ENCODE measurements at places on chromosomes 7 and 10.
A peak's percentile ranks its signal among the peaks of the same experiment; 100 is the strongest.

DNA sequence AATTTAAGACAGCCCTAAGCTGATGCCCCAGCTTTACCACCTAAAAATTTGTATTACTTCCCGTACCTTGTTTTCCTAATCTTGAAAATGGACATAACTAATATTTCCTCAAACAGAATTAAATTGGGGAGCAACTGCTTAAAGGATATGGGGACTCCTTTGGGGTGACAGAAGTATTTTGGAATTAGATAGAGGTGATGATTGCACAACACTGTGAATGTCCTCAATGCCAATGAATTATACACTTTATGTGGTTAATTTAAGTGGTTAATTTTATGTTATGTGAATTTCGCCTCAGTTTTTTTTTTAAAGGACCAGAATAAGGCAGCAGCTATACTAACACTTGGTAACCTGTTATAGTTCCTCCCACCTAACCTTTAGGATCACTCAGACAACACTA, 19.9 kb upstream of the NPFFR1 start:
- no peak for DNase-seq

DNA sequence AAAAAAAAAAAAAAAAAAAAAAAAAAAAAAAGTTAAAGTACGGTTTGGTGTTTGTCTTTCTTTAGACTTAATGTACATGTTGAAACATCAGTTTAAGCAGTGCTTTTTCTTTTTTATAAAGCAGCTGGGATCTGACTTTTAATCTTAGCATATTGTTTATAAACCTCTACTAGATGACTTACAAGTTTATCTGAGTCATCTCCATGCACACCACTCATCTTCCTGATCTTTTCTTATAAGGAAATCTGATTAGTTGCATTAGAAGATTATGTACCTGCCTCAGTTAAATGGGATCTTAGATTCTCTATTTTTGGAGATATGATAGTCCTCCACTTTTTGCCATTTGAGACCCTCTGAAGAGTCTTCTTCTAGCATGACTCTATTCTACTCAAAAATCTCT, 391.9 kb upstream of the LRGUK start:
- no peak for DNase-seq

DNA sequence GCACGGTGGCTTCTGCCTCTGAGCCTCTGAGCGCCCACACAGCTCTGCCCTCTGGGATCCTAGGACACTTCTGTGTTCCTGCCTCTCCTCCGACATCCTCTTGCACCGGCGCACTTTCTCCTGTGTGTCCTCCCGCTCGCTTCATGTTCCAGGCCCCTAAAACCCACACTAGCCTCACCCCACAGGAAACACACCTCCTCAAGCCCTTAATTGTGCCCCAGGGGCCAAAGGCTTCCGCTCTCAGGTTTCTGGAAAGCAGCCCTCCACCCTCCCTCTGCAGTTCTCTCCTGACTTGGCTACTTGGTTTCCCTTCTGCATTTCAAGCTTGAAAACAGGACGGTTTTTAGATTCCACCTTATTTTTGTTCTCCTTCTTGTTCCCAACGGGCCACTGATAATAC, 7.3 kb downstream of the GFRA1 start:
- DNase-seq = no peak

- no peak for DNase-seq
Measured at GRCh38 chr10:90858461-90858968, 676 bp upstream of the HTR7 start.

DNA sequence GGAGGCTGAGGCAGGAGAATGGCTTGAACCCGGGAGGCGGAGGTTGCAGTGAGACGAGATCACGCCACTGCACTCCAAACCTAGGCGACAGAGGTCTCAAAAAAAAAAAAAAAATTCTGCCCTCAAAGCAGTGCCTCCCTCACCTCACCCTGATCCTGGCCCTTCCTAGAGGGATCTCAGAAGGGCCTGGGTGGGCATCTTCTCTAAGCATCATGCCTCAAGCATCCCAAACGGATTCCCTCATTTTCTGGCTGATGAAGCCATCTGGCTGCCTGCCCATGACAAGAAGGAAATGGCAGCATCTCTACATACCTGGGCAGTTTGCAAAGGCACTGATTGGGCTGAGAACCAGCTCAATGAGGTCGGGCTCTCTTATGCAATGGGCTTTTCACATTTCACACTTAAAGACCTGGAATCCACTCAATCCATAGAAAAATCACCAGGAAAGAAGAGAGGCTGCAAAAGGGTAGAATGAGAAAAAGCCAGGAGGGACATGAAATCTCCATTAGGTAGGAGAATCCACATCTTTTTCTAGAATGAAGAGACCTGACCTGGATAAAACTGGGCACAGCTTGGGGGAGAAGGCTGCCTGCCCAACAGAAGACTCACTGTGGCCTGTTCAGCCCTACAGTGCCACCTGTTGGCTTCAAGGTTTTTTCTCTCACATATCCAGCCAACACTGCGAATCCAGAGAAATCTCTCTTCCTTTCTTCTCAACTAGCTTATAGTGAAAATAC, 48.1 kb downstream of the PDLIM1 start:
- DNase-seq = peak; percentile 18

GRCh38 chr10:108180878-108181277, 1016.4 kb upstream of the SORCS1 start:
- DNase-seq = peak; percentile 69

DNA sequence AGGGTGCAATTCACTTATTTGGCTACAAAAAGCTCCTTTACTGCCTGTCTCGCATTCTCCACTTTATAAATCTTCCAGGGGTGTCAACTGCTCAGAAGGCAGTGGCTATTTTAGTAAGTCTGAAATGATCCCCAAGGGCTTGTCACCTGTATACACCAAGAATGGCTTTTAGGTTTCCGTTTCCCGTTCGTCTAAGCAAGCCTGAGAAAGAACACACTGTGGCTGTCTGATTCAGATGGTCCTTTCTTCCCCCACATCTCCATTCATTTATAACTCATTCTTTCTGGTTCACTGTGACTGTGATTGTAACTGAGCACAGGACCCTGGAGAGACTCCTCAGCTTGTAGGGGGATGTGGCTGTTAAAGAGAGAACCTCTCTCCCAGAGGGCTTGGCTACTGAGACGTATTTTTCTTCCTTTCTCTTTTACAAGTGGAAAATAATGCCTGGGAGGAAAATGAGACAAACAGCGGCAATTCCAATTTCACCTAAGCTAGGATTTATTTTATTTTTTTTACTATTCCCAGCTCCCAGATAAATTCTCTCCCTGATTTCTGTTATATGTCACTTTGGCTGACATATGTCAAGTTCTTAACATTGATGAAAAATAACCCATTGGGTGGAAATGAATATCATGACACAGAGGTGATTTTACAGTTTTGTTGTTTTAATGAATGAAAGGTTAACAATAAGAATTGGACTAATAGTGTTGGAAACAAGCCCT, 129.3 kb downstream of the FAM107B start:
- DNase-seq = no peak

DNA sequence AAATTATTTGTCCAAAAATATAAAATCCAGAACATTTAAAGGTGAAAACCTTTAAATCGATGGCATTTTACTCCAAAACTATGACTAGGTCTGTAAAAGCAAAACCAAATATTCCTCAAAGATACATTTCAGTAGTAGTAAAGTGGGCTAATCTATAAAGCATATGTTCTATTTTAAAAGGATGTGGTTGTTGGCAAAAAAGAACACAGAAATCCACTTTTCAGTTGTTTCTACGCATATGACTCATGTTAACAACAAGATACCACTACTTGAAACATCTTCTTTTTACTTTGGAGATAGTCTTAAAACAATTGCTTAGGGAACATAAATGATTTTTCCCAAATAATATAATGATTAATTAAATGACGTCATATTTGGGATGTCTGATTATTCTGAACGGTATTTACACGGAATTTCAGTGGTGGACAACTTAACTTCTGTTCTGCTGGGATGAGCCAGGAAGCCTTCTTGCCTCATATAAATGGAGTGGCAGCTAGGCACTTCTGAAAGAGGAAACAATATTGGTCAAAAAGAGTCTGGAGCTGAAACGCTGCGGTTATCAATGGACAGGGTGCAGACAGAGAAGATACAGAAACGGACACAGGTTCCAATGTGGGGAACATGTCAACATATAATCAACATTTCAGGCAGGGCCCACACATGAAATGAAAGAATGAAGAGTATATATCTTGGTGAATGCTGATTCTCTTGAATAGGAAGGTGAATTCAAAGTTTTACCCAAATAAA, 78.5 kb downstream of the ETV1 start:
- no peak for DNase-seq

GRCh38 chr7:68058014-68058413, 1061.4 kb downstream of the TYW1 start:
- DNase-seq = no peak

- no peak for DNase-seq
Measured at GRCh38 chr10:31623947-31624346, 304.7 kb downstream of the ARHGAP12 start.
